CD4-positive, alpha-beta T cell treated with Interleukin-4 for 1 hour (primary cell): ENCODE measurements at places on chromosomes 6 and 20.

GRCh38 chr6:1713016-1713600, 103.4 kb downstream of the FOXC1 start:
- DNase-seq = no peak

- DNase-seq = no peak
These were observed 82.8 kb downstream of the ZMYND8 start for GRCh38 chr20:47273591-47274235.

- DNase-seq = no peak
These were observed 76.1 kb upstream of the GPR6 start for GRCh38 chr6:109901976-109902375.

DNA sequence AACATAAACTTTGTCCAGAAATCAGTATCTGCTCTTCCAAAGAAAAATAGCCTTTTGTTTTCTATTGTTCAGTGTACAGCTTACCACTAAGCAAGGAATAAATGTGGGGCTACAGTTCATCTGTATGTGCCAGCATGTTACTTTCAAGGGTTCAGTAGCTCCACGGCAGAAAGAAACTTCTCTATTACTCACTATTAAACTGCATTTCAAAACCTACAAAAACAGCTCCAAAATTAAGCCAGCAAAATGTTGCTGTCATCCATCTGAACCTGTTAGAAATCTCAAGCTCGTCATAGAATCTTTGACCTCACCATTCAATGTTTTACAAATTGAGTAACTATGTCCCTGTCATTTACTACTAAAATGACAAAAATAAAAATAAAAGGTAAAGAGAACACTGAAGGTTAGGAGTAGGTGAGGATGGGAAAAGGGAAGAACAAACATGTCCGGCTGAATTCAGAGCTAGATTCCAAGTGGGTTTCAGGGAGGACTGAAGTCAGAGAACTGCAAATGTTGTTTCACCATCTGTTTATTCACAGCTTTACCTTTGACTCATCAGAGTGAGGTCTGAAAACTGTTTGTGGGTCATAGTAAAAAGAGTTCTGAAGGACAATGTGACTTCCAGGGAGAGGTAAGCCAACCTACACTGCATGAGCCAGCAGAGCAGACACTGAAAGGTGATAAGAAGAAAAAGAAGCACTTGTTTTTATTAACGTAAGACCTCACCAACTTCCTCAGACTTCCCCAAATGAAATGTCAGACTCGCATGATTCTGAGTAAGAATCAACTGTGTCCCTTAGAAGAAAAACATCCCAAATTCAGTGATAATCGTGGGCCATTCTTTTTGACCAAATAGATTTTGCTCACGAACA, 62.0 kb downstream of the ATXN1 start:
- peak; percentile 42 for DNase-seq

DNA sequence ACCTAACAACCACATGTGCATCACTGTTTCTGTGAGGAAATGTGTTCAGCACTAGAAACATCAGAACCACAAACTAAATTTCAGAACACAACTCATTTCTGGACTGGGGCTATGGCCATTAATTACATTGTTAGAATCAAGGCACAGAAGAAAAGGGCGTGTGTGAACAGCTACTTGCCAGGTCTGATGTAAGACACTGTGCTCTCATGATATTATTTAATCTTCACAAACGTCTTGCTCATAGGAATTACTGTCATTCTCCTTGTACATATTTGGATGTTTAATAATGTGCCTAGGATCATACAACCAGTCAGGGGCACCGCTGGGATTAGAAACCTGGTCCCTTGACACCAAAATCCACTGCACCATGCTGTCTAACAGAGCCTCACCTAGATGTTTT, 14.8 kb downstream of the ADGRF1 start:
- no peak for DNase-seq

DNA sequence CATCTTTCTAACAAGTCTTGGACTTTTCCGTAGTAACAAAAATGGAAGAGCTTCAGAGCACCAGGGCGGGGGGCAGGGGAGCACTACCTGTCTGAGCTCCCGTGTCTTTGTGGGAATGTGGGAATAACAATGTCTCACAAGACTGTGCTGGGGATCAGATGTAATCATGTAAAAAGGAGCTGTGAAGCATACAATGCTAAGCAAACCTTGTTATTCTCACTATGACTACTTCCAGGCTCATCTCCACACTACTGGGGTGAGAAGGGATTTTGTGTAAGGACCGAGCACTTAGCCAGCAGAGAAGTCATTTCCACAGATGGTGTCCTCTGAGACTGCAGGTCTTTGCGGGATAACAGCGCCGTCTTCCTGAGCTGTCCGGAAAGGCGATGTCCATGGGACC, 27.1 kb downstream of the PRR18 start:
- no peak for DNase-seq

- DNase-seq = no peak
These were observed 159.6 kb downstream of the MTHFD1L start for GRCh38 chr6:151025076-151025475.

GRCh38 chr6:79385893-79386292, 151.3 kb downstream of the LCA5 start:
- no peak for DNase-seq

DNA sequence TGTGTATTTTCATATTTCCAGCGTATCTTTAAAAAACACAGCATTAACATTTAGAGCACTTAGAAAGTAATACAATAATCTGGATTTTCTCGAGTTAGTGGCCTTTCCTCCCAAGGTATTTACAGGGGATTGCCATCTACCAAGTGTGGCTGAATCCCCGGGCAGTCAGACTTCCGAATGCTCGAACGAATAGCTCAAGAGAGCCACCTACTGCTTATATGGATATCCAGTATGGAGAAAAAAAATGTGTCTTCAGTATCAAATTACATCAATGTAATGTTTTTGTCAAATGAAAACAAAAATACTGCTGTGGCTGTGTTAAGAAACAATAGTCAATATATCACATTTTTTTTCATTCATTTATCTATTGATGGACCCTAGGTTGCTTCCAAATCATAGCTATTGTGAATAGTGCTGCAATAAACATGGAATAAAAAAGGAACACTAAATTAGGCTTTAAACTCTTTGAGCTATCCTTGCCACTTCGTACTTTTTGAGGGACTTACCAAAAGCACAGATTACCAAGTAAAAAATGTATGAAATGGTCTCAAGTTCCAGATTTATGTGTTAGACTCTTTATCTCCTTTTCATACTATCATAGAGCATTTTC, 654.5 kb upstream of the PTCHD4 start:
- DNase-seq = no peak

- no peak for DNase-seq
These were observed 51.5 kb upstream of the TMEM170B start for GRCh38 chr6:11486051-11486450.

- DNase-seq = no peak
These were observed 183.0 kb upstream of the PHACTR1 start for GRCh38 chr6:12533586-12533985.

DNA sequence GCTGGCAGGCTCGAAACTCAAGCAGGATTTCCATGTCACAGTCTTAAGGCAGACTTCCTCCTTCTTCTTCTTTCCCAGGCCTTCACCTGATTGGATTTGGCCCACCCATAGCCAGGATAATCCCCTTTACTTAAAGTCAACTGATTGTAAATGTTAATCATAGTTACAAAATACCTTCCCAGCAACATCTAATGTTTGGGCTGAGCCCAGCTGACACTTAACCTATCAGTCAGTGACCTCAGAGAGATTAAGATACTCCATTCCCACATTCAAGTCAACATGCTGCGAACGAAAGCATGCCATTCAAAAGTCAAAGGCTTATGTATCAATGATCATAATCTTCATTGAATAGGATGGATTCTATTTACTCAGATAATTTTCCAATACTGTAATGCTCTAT, 16.0 kb downstream of the MAP7 start:
- DNase-seq = no peak
